ENCODE measurements at places on chromosomes 4 and X.

- no peak for DNase-seq
These were observed 38.9 kb downstream of the SAT1 start for GRCh38 chrX:23821847-23822246.

- no peak for DNase-seq
These were observed 133.1 kb downstream of the CORIN start for GRCh38 chr4:47704693-47705325.

- no peak for DNase-seq
These were observed 114.0 kb downstream of the EFNB1 start for GRCh38 chrX:68942840-68943239.

DNA sequence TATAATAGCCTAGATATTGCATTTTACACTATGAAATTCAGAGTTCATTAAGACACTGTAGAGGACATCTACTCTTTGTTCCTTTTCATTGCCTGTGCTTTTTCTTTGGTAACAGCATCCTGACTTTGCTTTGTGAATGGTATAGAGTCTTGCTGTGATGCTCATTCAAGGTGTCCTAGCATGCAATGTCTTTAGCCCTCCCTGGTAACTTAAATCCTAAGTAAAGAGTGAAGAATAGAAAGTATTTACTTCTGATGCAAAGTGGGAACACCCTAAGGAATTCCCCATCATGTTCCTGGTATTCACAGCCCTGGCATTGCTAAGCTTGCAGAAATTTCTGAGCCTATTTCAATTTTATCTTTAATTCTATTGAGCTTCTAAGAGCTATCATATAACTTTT lies 400.1 kb downstream of the FAT4 start:
- no peak for DNase-seq

DNA sequence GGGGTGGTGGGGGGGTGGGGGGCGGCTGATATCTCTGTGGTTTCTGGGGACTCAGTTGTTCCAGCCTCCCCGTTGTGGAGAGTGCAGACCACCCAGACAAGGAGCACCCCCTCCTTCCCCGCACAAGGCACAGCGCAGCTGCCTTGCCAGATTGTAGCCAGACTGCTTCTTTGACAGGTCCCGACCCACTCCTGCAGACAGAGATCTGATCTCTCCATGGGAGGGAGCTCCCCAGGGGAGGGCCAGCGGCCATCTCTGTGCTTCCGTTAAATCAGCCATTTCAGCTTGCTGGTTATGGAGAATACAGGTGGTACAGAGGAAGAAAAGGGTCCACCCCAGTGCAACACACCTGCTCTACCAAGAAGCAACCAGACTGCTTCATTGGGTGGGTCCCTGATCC lies 80.8 kb downstream of the FGF16 start:
- DNase-seq, result no peak

GRCh38 chr4:86948276-86948675 lies 13.5 kb downstream of the AFF1 start:
- no peak for DNase-seq

DNA sequence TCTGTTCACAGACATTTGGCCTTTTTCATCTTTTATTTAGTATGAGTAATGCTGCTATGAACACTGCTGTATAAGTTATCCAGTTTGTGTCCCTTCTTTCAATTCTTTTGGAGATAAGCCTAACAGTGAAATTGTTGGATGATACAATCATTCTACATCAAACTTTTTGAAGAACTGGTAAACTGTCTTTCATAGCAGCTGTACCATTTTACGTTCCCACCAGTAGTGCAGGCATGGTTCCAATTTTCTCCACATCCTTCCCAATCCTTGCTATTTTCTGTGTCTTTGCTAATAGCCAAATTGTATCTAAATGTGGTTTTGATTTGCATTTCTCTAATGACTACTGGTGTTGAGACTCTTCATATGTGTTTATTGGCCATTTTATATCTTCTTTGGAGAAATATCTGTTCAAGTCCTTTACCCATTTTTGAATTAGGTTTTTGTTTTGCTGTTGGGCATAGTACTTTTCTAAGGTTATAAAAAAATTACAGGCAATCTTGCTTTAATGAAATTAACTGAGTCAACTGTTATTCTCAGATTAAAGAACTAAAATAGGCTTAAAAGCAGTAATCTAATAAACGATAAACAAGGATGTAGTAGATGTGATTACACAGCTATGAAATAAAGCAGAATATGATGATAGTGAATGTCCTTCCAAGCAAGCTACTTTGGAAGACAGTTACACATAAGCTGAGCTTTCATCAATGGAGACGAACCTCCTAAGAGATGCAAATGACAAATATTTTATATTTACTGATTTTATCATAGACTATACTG lies 57.2 kb downstream of the FBXW7 start:
- no peak for DNase-seq

DNA sequence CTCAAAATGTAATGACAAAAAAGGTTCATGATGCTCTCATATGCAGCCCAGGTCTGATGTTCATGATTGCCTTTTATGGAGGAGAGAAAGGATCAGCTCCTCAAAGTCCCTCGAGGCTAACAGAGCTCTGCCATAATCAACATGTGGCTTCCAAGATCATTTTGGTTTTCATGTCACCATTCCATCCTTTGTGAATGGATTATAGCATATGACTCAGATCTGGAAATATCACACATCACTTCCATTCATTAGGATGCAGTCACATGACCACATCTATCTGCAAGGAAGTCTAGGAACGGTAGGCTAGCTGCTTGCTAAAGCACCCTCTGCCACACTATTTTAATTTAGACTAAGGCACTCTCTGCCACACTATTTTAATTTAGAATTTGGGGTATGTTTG lies 77.6 kb downstream of the COX18 start:
- no peak for DNase-seq

DNA sequence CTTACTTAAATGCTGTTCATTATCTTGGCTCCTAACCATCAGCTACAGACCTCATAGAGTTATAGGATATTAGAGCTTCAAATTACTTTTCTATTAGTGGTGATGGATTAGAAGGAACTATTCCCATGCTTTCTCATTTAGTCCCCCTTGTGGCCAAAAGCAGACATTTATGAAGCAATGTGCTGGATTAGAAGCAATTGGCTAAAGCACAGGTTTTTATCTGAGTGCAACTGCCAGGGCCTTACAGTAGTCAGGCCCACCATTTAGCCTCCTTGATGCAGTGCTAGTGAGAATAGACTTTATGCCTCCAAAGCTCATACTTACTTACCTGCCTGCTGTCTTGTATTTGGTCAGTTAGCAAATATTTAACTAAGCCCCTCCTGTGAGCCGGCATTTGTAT lies 93.0 kb downstream of the TSPAN7 start:
- no peak for DNase-seq

- DNase-seq, result no peak
These were observed 12.2 kb upstream of the RBPJ start for GRCh38 chr4:26308568-26308967.

DNA sequence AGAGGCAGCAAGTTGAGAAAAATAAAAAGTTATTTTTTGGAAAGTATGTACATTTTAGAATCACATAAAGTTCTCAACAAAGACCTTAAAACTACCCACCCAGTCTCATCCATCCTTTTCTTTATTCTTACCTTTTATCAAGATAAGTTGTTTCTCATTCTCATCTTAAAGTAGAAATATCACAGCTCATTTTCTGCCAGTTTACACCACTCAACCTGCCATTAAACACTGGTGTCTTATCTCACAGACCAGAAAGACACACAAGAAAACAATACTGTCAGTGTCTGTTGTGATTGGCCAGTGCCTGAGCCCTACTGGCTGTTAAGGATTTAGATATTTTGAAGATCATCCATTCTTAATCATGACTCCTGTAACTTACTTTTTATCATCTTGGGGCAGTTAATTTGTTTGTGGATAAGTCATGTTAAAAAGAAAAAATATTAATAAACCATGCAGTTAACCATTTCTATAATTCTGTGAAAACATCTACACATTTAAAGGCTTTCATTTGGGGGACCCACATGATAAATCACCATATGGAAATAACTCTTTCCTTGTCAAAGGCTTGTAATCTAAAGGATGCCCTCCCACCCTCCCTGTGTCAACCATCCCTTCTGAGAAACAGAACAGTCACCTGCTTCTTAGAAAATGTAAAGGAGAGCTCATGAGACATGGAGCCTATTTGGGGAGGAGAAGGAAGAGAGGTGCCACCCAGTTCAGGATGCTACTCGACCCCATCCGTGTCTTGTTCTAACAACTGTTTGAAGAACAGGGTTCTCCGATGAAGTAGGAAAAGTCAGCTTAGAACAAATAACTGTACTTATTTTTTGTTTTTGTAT lies 897.2 kb upstream of the INTU start:
- no peak for DNase-seq

DNA sequence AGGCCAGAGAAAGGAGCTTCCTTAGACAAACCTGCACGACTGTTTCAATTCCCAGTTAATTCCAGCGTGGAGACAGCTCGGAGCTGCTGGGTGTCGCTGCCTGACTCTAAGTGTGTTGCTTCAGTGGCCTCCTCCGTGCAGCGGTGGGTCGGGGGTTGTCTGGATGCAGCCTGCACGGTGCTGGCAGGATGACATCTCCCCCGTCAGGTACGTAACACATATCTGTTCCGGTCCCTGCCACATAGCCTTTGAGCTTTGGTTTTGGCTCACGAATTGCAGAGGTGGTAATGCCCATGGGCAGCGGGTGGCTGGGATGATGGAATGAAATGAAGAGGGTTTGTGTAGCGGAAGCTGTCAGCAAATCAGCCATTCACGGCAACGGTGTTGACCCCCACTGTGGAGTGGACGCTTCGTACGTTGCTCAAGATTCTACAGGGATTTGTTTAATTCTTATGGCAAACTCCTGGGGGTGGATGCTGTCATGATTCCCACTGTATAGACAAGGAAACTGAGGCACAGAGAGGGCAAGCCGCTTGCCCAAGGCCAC lies 33.7 kb upstream of the HMX1 start:
- no peak for DNase-seq

DNA sequence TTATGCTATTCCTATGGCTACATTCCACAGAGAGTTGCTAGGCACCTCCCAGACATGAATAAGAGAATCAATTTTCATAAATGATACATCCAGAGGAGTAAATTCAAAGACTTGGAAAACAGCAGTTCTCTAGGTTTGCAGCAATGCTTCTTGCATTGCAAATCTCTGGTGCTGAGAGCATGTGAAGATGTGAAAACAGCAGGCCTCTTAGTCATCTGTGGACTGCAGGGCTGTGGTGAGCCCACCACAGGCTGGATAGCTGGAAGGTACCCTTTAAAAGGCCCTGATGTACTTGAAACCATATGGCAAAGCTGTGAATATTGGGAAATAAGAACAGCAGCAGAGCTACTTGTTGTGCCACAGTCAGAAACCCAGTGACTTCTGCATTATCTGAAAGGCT lies 2135.9 kb downstream of the ARAP2 start:
- DNase-seq, result no peak

GRCh38 chrX:23802431-23802830 lies 19.5 kb downstream of the SAT1 start:
- DNase-seq, result no peak

DNA sequence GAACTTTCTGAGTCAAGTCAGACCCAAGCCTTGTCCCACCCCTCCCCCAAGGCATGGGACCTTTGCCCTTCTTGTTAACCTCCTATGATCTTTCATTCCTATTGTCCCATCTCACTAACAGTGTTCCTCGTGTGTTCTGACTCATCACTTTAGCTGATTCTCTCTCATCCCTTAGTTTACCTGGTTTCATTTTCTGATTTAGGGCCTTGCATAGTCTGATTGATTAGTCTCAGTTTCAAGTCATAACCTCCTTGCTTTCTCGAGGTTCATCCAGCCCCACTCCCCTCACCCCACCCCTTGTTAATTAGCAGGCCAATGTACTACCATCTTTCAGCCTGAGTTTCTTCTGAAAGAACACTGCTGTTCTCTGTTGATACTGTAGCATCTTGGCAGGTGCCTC lies 517.4 kb downstream of the RPA4 start:
- no peak for DNase-seq

DNA sequence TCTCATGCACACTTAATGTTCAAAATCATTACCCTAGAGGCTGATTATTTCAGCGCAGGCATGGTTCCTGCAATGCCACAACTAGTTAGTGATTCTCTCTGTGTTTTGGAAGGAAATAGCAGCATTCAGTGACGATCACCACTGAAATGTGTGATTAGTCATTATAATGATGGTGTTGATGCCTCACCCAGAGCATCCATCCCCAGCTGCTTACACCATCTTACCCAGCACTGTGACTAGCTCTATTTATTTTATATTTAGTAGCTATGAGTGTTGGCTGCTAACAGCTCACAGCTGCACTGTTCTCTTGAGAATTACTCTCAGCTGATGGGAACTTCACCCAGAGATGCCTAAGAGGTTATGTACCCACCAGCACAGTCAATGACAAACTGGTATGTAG lies 60.5 kb upstream of the TSPAN7 start:
- no peak for DNase-seq

- no peak for DNase-seq
These were observed 163.1 kb downstream of the EVC2 start for GRCh38 chr4:5545271-5545670.

DNA sequence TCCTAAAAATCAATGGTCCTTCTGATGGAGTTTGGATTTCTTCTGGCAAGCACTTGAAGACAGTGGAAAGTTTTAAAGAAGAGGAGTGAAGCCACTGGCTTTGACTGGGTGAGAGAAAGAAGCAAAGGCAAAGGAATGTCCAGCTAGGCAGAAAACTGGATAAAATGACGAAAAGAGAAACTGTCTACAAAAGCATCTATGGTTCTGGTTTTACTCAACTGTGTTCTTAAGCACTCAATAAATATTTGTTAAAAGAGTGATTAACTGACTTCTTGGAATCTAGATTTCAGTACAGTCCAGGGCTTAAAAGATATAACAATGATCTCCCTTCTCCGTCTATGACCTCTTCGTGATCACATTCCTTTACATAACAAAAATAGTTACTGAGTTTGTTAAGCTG lies 52.4 kb downstream of the PACRGL start:
- DNase-seq, result no peak

DNA sequence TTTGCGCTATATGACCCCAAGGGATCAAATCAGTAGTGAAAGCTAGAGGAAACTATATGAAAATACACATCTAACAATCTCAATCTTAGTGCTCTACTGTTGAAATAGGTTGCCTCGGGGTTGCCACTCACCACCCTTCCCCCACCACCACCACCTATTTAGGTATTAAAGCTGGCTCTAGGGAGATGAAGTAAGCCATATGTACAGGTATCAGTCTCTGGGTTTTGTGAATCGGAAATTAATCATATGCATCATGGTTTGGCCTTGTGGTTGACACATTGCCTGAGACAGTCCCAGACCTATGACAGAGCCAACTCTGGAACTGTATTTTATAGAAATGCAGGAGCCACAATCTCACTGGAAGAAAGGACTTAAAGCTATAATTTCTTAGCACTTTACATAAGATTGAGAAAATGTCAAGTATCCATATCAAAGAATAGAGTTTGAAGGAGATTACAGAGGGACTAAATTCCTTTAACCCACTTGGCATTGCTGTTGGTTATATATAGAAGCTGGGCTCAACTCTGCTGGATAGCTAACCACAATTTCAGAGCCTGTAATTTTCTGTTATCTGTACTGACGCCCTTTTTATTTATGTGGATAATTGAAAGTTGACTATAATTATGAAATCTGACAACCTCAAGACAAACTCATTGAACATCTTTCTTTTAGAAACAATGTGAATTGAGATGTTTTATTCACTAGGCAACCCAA lies 26.7 kb upstream of the BMP2K start:
- DNase-seq, result no peak
